Renal cortex interstitium (tissue), 15 donors: ENCODE measurements at places on chromosomes 3 and 15. TPM values are rescaled to one million over a fixed set of nuclear protein-coding genes. Genes with fewer than 3 reads are reported as not detected.

The GOLGA6L7 gene
- polyA plus RNA-seq: 0.32 TPM

The GOLGA8O gene
- polyA plus RNA-seq: 0.73 TPM

- no peak for DNase-seq
Observed at GRCh38 chr3:23263796-23264195, 60.7 kb downstream of the UBE2E2 start.

DNA sequence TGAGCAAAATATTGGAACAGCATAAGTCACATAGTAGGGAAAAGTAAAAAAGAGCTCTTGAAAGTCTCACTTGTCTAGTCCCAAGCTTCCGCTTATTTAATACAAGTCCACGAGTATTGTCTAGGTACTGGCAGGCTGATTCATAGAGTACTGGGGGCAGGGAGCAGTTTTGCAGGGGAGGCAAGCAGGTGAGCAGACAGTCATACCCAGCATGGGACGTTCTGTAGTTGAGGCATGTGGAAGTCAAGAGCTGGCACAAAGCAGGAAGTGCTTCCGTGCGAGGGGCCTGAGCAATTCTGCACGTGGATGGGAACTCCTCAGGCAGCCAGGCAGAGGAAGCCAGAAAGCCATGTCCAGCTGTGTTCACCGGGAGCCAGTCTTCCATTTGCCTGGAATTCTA, 287.6 kb downstream of the EPHB1 start:
- no peak for DNase-seq

DNA sequence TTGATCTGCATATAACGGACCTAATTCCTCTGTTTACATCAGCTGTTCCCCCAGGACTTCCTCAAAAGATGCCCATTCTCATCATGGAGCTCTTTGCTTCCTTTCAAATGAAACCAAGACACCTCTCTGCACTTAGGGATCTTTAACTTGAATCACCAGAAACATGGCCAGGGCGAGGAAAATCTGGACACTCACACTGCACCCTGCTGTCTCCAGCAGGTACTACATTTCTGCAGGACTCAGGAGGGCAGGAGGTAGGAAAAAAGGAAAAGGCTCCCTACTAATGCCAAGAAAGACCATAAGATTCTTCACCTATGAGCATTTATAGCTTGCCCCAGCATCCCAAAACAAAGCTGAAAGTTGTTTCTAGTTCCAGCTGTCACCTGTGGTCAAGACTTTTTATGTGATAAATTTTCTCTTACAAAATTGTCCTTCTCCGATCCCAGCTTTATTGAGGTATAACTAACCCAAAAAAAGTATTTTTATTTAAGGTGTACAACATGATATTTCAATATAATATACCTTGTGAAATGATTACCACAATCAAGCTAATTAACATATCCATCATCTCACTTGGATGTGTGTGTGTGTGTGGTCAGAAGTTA, 87.3 kb upstream of the C15orf61 start:
- peak; percentile 34 for DNase-seq

DNA sequence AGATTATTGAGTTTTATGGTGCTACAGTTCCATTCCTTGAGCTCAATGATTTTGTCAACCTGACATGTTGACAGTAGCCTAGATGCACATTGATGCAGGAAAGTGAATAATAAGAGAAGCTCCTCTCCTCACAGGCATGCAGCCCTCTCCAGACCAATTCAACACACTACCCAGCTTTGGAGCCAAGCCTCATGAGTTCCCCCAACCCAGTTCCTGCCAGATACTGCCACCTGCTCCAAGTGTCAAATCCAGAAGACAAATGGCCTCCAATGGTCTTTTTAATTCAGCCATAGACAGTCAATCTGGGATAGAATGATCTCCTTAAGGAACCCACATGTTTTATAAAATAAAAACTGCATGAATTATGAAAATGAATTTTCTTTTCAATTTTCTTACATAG, 83.7 kb upstream of the ARHGEF3 start:
- no peak for DNase-seq

GRCh38 chr3:128849911-128850455, 29.4 kb upstream of the ACAD9 start:
- DNase-seq: no peak

DNA sequence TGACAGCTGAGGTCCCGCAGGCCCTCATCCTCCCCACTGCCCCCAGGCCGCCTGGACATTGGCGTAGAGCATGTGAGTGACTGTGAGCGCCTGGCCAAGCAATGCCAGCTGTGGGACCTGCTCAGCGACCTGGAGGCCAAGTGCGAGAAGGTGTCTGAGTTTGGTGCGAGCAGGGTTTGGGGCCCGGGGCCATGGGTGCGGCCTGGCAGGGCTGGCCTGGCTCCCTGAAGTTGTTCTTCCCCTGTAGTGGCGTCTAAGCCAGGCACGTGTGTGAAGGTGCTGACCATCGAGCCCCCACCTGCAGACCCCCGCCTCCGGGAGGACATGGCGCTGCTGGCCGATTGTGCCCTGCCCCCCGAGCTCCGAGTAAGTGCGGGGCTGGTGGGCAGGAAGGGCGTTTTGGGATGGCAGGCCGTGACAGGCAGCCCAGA, 4.2 kb downstream of the ABTB1 start:
- DNase-seq: no peak

DNA sequence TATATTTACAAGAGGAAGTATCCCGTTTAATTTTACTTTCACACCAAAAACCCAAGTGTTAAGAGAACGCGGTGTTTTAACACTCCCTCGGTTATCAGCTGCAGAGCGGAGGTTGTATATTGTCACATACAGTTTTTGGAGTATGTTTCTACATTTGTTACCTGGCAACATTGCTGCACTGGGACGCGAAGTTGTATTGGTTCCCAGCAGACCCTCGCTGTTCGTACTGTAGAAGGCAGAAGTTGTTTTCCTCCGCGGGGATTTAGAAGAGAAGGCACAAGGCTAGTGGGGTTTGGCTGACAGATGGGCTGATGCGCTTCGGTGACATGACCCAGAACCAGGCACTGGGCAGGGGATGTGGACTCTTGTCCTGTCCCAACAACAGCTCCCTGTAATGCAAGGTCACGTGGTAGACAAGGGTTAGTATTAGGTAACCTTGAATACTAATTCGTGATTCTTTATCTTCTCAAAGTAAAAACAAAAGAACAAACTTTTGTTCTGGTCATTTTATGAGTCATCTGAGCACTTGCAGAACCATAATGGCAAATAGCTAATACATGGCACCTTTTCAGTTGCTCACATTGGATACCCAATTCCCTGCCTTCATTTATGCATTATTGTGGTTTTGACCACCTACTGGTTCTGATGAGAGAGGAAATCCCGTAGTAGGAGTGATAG, 230.4 kb upstream of the BHLHE40 start:
- DNase-seq: no peak

DNA sequence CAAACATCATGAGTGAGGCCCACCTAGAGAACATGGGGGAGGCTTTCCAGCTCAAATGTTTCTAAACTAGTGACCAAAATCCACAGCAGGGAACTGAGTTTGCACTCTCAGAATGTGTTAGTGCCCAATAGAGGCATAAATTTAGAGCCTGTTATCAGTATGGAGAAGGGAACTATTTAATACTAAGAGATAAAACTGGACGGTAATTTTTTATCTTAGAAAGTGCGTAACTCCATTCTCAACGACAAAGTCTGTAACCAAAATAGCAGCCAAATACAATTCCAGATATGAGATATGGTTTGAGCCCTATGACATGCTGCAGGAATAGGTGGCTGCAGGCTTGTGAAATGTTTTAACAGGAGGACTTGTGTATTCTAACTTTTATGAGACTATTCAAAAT, 3.5 kb downstream of the B3GALNT1 start:
- no peak for DNase-seq

- no peak for DNase-seq
Observed at GRCh38 chr3:73573204-73573603, 51.5 kb downstream of the PDZRN3 start.

DNA sequence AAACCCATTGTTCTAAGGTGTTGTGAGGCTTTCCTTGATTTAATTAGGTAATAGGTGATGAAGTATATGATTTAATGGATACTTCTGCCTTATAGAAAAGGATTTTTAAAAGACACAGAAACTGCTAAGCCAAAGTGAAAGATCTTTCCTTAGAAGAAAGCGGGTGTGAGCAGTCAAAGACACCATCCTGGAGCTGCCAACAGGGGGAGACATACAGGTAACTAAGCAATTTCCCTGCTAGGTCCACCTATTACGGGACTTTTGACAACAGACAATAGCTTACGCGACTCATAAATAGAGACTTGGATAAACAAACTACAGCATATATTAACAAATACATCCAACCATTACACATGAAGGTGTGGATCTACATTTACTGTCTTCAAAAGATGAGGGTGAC, 669.5 kb downstream of the SQOR start:
- no peak for DNase-seq

DNA sequence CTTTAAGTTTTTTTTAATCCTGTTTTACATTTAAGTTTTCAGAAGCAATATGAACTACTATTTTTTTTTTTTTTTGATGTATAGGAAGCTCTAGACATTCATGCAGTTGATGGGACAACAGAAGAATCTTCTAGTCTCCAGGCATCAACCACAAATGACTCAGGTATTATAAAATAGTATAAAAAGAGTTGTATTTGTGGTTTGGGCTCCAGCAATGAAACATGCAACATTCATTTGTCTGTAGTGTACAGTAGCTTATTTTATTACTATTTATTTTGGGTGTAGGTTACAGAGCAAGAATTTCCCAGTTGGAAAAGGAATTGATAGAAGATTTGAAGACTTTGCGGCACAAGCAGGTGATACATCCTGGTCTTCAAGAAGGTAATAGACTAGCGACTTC, 38.6 kb downstream of the MGA start:
- no peak for DNase-seq

GRCh38 chr3:164673738-164674137, 404.6 kb downstream of the SI start:
- no peak for DNase-seq

- no peak for DNase-seq
Observed at GRCh38 chr3:128895843-128896697, 16.6 kb downstream of the ACAD9 start.

The TF gene
- 9.1 TPM for polyA plus RNA-seq

DNA sequence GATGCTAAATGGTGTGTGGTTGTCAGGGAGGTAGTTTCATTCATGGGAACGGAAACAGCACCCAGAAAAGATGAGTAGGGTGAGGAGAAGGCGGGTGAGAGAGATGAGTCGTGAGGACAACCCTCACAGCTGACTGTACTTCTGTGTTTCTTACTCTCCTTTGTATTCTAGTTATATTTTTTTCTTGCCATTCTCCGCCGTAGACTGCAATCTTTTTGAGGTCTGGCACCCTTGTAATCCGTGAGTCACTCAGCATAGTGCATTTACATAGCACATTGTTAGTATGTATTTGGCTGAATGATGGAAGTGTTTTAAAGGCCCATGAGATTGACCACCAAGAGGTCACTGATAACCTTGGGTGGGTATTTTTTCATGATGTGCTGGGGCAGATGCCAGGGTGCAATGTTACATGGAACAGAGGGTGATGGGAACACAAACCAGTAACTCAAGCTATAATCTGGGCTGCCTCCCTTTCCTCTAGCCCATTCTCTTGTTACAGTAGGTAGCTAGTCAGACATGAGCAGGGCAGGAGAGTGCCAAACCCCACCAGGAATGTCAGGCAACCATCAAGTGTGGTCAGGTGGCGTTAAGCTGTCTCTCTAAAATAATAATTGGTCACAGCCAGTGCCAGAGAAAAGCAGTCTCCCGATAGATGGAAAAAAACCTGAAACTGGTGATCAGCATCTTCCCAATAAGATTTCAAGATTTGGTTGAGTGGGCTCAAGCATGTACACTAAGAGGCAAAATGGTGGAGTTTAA, 18.8 kb upstream of the DGKG start:
- DNase-seq: no peak

- DNase-seq: no peak
Observed at GRCh38 chr15:35206060-35206675, 121.1 kb upstream of the NANOGP8 start.

The KBTBD12 gene
- polyA plus RNA-seq: 1.5 TPM

DNA sequence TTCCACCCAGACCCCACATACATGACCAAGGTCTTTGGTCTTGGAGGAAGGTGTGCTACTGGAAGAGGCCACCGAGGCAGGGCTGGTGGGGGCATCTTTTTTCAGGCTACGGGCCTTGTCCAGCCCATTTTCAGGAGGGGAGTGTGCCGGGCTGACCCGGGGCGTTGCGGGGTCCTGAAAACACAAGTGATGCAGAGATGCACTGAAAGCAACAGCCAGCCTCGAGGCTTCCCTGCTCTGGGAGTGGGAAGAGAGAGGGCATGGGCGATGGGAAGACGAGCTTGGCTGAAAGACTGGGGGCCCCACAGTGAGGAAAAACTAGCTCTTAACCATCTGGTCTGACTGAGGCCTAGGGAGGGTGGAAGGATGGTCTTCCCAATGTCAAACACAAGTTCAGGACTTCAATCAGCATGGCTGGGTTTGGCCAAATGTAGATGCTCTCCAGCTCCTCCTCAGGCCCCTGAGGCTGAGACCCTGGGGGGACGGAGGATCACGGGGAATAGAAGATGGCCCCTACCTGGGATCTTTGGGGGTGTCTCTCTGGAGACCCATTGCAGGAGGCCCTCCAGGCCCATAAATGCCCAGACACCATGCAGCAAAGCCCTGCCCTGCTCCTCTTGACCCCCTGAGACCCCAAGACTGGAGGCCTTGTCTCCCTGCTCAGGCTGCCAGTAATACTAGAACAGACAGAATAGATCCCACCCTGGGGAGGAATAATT, 38.9 kb downstream of the TLE3 start:
- no peak for DNase-seq

- no peak for DNase-seq
Observed at GRCh38 chr3:185558395-185558794, 6.0 kb upstream of the LIPH start.

GRCh38 chr3:150589759-150590158, 13.4 kb upstream of the SELENOT start:
- DNase-seq: no peak

DNA sequence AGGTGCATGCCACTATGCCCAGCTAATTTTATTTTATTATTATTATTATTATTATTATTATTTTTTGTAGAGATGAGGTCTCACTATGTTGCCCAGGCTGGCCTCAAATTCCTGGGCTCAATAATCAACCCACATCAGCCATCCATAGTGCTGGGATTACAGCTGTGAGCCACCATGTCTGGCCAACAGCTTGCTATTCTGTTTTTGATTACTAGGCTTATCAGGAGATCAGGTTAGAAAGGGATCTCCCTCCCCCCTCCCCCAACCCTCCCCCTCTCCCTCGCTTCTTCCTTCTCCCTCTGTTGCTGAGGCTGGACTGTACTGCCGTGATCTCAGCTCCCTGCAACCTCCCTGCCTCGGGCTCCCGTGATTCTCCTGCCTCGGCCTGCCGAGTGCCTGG, 8.6 kb downstream of the CLN6 start:
- DNase-seq: no peak

The ZKSCAN7 gene
- 15.8 TPM for polyA plus RNA-seq

The CRYGS gene
- polyA plus RNA-seq: 4.9 TPM
